ENCODE measurements at places on chromosomes 12 and 14.

DNA sequence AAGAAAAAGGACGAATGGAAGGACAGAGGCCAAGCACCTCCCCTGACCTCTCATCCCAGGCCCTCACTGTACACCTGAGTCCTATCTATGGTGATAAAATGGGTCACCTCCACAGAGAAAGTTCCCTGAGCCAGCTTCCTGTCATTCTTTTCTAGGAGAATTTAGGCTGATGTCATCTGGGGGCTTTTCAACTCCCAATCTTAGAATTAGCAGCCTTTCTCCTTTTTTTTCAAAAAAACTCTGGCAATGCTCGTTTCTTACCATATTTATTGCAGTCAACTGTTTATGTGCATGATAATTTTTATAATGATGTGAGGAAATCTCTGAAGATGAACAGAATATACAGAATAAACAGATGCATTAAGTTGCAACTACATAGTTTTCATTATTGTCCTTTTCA, 177.6 kb downstream of the SNAPC1 start:
- DNase-seq, result no peak

DNA sequence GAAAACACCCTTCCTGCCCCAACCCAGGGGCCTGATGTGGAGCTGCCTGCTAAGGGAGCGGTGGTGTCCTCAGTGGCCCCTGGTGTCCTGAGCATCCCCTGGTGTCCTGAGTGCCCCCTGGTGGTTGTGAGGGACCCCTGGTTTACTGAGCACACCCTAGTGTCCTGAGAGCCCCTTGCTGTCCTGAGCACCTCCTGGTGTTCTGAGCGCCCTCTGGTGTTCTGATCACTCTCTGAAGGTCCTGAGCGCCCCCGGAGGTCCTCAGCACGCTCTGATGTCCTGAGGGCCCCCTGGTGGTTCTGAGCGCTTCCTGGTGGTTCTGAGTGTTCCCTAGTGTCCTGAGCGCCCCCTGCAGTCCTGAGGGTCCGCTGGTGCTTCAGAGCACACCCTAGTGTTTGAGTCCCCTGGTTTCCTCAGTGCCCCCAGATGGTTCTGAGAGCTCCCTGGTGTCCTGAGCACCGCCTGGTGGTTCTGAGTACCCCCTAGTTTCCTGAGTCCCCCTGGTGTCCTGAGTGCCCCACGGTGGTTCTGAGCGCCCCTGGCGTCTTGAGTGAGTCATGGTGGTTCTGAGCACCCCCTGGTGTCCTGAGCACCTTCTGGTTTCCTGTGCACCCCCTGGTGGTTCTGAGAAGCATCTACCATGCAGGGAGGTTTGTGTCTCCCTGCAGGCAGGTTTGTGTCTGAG, 1004.2 kb downstream of the TMEM121 start:
- peak; percentile 63 for DNase-seq

DNA sequence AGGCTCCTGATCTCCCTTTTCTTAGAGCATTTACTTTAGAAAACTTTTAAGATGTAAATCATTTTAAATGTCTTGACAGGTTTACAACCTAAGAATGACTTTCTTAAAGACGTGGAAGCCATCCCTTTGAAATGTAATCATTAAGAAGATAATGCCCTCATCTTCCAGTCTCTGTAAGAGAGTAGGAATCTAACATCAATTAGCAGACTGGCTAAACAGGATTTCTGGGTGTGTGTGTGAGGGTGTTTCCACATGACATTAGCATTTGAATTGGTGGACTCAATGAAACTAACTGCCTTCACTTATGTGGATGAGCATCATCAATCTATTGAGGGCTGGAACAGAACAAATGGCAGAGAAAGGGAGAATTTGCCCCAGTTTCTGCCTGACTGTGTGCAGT, 329.5 kb downstream of the RPL10L start:
- no peak for DNase-seq

- DNase-seq, result no peak
Observed at GRCh38 chr14:68894123-68894522, 85.0 kb downstream of the ACTN1 start.

DNA sequence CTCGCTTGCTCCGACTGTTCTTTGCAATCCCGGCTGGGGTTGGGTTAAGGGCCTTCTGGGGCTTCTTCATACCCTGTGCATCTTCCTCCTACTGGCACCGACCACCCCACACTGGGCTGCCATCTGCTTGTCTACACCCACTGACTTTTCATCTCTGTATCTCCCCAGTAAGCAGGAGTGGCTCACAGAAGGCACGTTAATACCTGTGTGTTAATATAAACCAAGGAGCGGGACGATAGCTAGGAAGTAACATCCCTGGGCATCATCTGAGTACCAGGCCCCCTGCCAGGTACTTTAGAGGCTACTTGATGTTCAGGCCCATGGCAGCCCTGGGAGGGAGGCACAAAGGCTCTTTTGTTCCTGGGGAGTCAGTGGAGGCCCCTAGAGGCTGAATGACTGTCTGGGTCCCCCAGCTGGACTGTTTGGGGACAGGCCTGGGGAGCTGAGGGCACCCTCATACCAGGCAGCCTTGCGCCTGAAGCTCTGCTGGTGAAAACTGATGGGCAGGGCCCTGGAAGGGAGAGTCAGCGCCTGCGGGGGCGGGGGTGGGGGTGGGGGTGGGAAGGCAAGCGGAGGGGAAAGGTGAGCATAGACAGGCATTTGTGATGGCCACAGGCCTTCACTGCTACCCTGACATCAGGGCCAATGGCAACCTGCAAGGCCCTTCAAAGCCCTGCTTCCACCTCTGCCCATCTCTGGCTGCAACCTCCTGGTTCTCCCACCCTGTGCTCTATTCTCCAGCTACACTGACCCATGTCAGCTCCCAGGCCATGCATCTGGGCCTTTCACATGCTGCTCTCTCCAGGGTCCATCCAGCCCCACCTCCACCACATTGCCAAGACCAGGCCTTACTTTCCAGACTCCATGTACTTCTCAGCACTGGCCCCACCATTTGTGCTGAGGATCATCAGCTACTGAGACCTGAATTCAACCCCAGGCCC, 34.2 kb upstream of the DEGS2 start:
- peak; percentile 20 for DNase-seq

- DNase-seq, result no peak
Observed at GRCh38 chr12:82852529-82852928, 165.8 kb downstream of the TMTC2 start.

DNA sequence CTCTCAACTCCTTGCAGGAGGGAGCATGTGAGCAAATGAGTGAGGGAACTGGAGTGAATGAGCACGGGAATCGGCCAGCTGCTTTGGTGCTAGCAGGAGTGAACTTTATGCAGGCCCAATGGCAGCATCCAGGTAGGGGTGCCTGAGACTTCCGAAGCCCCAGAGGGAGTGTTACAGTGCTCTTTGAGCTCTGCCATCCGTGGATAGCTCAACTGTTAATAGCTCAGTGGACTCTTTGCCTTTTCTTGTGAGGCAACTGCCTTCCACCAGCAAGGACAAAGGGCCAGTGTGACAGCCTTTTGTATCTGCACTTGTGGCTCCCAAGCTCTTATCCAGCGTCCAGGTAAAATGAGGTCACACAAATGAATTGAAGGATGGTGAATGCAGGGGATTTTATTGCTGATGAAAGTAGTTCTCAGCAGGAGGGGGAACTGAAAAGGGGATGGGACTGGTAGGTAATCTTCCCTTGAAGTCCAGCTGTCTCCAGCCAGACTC, 12.9 kb downstream of the CREBL2 start:
- no peak for DNase-seq

DNA sequence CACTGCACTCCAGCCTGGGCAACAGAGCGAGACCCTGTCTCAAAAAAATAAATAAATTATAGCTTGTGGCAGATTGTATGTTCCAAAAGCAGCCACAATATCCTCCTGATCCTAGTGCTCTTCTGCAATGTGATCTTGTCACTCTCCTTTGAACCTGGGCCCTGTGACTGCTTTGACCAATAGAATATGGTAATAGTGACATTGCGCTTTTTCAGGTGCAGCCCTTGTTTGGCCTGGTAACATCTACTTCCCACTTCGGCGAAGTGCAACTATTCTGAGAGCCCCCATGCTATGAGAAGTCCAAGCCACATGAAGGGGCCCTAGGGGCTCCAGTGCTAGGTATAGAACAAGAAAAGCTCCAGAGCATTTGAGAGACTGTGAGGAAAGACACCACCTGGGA, 31.1 kb upstream of the DENND5B start:
- no peak for DNase-seq

GRCh38 chr14:30064454-30064853, 136.8 kb upstream of the PRKD1 start:
- DNase-seq, result no peak

All from CD4-positive, alpha-beta T cell treated with Interleukin-17A for 1 hour (primary cell).